ENCODE measurements at places on chromosomes 4 and X. TPM values are rescaled to one million over a fixed set of nuclear protein-coding genes. Genes with fewer than 3 reads are reported as not detected.
A peak's percentile ranks its signal among the peaks of the same experiment; 100 is the strongest.

Gene CPZ
- 1.2 TPM for polyA plus RNA-seq

Gene PGM2
- polyA plus RNA-seq = 15.5 TPM

GRCh38 chr4:184362396-184362795 is 112.0 kb downstream of the IRF2 start:
- H3K27me3 ChIP-seq = no peaks in the 10 kb centered on the region
- H3K27ac ChIP-seq = no peak overlapping the region
- no peak overlapping the region for H3K4me3 ChIP-seq
- peaks cover 10% of the 10 kb centered on the region for H3K4me1 ChIP-seq

DNA sequence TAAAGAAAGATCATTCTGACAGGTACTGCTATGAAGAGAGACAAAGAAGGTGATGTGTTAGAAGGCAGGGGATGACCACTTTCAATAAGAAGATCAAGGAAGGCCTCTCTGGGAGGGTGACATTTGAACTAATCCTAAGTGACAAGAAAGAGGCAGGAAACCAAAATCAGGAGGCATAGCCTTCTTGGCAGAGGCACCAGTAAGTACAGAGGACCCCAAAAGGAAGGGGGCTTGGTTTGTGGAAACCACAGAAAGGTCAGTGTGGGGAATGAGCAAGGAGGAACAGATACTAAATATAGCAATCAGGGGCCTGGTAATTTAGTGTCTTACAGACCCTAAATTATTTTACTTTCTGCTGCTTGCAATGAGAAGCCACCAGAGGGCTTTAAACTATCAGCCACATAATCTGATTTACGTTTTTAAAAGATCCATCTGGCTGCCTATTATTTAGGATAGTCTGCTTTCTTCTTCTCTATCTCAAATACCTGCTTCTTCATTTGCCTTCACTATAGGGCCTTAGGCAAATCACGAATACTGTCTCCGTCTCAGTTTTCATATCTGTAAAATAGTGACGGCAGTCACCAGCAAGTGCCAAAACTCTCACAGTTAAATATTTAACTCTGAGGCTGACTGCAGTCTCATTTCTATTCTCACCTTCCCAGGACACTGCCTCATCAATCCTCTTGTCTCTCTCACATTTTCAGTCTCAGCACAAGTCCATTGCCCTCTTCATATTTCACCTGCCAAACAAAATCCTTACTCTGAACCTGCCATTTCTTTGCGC is 16.7 kb downstream of the NR3C2 start:
- no peak overlapping the region for H3K27ac ChIP-seq
- no peak for DNase-seq
- peaks cover 9% of the 10 kb centered on the region for H3K4me1 ChIP-seq
- no peaks in the 10 kb centered on the region for H3K27me3 ChIP-seq
- H3K36me3 ChIP-seq = no peaks in the 10 kb centered on the region
- no peak overlapping the region for H3K4me3 ChIP-seq

GRCh38 chr4:145567516-145567915 is 51.7 kb upstream of the MMAA start:
- H3K4me1 ChIP-seq = no peaks in the 10 kb centered on the region
- no peaks in the 10 kb centered on the region for H3K27me3 ChIP-seq
- H3K27ac ChIP-seq = no peak overlapping the region
- no peaks in the 10 kb centered on the region for H3K36me3 ChIP-seq

- H3K36me3 ChIP-seq = no peaks in the 10 kb centered on the region
- H3K4me1 ChIP-seq = peaks cover 7% of the 10 kb centered on the region
- no peaks in the 10 kb centered on the region for H3K27me3 ChIP-seq
- no peak overlapping the region for H3K27ac ChIP-seq
These were observed 30.0 kb upstream of the FGFR3 start for GRCh38 chr4:1763070-1763549.

DNA sequence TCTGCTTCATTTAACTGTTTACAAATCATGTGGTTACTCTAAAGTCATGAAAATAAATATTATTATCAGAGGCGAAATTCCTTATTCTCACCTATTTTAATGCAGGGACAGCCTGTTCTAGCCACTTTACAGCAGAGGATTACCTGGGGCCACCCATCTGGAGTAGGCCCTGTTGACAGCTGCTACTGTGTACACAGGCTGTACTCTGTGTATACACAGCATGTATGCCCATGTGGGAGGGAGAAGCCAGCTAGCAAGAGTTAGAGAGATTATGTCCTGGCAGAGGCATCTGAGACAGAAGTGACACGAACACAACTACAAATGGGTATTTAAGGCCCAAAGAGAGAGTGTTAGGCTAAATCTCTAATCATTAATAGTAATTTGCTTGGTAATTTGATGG is 62.1 kb downstream of the GPRIN3 start:
- no peak for DNase-seq
- H3K4me1 ChIP-seq = no peaks in the 10 kb centered on the region
- H3K27me3 ChIP-seq = no peaks in the 10 kb centered on the region

GRCh38 chr4:6715704-6716017 is 313 bp upstream of the BLOC1S4 start:
- H3K27ac ChIP-seq = peak overlapping the region; percentile 94
- no peaks in the 10 kb centered on the region for H3K36me3 ChIP-seq
- no peak for DNase-seq
- H3K27me3 ChIP-seq = no peaks in the 10 kb centered on the region
